Mesenteric fat pad (tissue), 1 donor: ENCODE measurements at places on chromosomes 16 and 17. TPM values are rescaled to one million over a fixed set of nuclear protein-coding genes. Genes with fewer than 3 reads are reported as not detected.

Gene LASP1
- total RNA-seq = 172 TPM

Gene CLEC3A
- total RNA-seq = not detected

Gene TERB1
- total RNA-seq = not detected

Gene IRX3
- 1.4 TPM for total RNA-seq

Gene TBC1D28
- not detected for total RNA-seq

Gene GCGR
- 0.26 TPM for total RNA-seq

Gene TEKT1
- total RNA-seq = not detected

Gene NPIPA3
- total RNA-seq = 4.1 TPM

Gene HBQ1
- total RNA-seq = not detected

Gene ADAP2
- total RNA-seq = 43.2 TPM

Gene TMEM92
- not detected for total RNA-seq

Gene CRISPLD2
- total RNA-seq = 256 TPM

Gene PTX4
- total RNA-seq = 0.35 TPM

Gene RASD1
- total RNA-seq = 254 TPM

Gene OR4D1
- total RNA-seq = not detected
